ENCODE measurements at places on chromosomes 2 and 18.

DNA sequence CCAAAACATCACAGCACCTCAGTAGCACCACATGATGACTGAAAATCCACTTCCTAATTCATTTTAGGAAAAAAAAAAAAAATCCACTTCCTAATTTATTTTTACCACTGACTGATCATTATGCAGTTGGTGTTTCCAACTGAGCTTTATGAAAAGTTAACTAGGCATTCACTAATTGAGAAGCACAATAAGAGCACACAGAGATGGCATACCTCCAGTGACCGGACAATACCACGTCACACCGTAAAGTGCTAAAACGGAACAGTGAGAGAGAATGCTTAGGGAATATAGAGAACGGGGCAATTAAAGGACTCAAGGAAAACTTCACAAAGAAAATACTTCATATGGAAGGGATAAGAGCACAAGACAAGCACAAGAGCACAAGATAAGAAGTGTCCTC, 212.5 kb downstream of the NBAS start:
- no peak for DNase-seq

- no peak for DNase-seq
Observed at GRCh38 chr2:119531292-119531691, 7.0 kb upstream of the SCTR start.

- no peak for DNase-seq
Observed at GRCh38 chr2:168541858-168542257, 85.8 kb downstream of the CERS6 start.

DNA sequence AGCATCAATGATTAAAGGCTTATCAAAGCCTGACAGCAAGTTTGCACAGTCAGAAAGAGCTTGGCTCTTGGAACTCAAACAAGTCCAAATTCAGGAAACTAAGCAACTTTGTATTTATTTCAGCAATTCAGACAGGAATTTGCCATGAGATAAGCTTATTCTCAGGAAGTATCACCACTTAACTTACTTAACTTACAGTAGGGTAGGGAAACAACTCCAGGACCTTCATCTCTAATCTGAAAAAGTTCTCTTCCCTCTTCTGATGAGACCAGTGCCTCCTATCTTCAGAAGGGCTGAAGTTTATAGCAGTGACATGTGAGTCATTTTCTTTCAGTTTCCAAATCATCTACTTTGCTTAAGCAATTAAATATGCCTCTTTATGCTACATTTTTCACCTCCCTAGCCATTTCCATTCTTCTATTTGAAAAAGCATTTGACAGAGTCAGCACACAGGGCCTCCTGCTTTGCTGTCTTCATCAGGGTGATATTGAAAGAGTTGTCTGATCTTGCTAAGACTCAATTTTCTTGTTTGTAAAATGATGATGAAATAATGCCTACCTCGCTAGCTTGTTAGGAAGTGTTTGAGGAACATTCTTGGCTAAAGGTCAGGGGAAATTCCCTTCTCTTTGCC, 389.5 kb downstream of the RND3 start:
- no peak for DNase-seq

DNA sequence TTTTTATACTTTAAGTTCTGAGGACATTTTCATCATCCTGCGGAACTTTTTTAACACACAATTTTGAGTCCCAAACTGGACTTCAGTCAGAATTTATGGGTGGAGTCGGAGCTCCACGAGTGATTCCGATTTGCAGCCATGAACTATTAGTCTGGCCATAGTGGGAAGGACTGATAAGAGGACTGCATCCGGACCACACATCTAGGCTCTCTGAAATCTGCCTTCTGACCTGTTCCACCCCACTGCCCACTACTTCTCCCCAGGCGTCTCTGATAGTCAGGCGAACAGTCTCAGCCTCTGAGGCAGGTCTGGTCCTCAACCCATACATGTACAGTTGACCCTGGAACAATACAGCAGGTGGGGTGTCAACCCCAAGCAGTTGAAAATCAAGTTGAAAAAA, 5.2 kb downstream of the MRPL35 start:
- no peak for DNase-seq

DNA sequence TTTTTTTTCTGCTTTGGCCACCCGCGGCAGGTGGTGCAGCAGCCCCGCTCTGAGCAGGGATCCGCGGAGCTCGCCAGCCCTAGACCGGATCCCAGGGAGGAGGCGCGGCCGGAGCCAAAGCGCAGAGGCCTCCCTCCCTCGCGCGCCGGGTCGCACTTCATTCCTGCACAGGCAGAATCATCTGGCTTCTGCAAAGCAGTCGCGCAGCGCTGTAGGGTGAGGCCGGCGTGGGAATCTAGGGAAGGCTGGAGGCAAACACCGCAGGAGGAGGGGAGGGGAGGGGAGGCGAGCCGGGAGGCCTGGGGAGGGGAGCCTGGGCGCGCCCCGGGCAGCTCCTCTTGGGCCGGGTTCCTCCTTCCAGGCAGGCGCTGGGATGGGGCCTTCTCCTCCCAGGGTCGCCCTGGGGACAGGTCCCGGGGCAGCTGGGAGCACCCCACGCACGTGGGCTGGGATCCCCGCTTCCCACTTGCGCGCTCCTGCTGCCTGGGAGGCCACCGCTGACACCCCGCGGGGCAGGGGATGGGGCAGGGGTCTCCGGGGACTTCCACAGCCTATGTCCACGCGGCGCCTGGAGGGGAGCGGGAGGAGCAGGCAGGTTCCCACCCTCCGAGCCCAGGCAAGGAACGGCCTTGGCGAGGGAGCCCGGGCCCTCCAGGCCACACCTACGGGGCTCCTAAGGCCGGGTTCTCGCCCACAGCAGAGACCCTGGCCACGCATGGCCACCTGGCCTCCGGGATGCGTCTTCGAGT, 45.0 kb downstream of the MBP start:
- DNase-seq, result no peak

DNA sequence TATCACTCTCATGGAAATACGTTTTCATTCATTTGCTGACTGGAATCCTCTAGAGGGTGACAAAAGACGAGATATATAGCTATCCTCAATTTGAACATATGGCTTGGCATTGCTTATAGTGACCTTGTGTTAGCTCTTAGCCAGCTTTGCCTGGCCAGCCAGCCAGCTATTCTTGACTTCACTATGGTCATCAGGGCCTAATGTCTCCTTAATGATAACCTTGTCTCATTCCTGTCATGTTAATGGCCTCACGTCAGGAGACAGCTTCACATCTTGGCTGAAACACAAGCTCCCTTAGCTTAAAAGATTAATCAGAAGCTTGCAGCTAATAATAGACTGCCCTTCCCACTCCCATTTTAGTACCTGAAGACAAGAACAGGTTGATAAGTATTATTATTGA, 1517.5 kb upstream of the PIK3C3 start:
- DNase-seq, result no peak

DNA sequence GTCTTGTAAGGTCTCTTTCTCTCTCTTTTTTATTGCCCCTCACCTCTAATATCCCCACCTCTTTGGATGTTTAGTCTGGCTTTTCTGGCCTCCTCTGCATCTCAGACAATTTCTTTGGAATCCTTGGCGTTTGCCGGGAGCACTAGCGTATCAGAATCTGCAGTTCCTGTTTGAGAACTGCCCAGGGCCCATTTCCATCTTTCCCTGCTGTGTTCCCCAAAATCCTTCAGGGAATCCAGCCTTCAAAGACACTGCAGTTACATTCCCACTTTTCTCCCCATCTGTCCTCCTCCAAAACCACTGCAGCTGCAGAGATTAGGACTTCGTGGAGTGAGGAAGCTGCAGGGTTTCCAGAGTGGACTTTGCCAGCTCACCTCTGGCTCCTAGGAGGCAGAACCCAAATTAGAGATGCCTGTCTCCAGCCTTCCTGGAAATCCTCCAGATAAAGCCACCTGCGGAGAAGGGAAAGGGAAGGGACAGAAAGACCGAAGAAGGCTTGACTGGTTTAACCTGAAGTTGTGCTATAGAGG, 2.7 kb downstream of the VSNL1 start:
- no peak for DNase-seq

GRCh38 chr2:120403676-120404075, 57.7 kb downstream of the INHBB start:
- no peak for DNase-seq

DNA sequence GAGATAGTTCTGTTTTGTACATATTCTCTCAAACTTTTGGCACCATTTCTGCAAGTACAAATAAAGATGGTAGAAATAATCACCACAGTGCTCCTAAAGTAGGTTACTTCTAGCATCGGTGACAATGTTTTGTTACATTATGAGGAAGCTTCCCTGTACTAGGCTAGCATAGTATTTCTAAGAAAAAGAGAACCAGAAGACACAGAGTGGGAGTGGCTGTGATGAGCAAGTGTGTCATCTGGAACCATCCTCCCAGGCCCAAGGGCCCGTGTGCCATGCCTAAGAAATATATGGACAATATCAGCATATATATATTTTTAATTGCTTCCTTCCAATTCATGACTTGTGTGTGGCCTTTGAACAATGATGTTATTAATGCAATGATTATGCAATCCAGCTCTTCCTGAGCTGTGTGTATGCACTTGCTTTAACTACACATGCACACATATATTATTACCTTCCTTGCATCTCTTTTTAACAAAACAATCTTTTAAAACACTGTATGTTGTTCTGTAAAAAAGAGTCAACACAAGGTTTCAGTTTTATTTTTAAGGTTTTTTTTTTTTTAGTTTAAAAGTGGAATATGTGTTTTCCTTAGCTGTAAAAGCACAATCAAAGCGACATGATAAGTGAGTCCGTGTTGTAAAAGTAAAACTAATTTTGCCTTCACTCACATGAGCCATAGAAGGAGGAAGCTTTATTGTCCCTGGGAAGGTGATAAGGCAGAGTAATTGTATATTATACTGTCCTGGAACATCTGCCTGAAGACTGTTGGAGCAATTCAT, 303.9 kb downstream of the ZNF407 start:
- no peak for DNase-seq

DNA sequence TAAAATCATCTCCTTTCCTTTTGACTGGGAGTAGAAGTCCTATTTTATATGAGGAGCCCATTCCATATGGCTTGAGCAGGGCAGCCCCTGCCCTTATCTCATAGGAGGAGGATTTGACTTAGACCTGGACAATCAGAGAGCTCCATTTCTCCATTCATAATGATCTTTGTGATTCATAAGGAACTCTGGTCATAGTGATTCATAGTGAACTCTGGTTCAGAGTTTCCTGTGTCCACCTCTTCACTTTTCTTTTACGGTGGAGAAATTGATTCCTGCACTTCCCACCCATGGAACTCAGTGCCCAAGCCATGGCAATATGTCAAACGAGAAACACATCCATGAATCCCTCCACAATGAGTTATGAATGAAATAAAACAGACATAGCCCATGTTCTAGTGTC, 12.8 kb upstream of the MYO3B start:
- no peak for DNase-seq

DNA sequence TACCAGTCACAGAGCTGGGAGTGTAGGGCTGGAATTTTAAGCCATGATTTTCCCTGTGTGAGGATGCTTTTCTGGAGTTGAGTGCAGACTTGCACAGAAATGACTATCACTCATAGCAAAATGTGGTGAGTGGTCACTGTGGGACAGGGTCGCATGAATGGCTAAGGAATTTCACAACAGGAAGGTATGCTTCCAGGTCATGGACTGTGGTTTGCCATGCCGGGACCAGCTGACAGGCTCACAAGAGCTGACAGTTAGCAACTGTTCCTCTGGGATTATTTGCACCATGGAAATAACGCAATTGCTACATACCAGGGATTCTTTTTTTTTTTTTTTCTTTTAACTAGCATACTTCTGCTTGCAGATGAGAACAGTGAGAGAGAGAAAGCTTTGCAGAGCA, 3.8 kb upstream of the UXS1 start:
- DNase-seq, result no peak

- no peak for DNase-seq
Observed at GRCh38 chr18:73118121-73118816, 250.5 kb upstream of the NETO1 start.

GRCh38 chr2:149004836-149005235, 33.7 kb upstream of the LYPD6B start:
- no peak for DNase-seq

- DNase-seq, result no peak
Observed at GRCh38 chr2:126222278-126222677, 433.7 kb upstream of the GYPC start.

DNA sequence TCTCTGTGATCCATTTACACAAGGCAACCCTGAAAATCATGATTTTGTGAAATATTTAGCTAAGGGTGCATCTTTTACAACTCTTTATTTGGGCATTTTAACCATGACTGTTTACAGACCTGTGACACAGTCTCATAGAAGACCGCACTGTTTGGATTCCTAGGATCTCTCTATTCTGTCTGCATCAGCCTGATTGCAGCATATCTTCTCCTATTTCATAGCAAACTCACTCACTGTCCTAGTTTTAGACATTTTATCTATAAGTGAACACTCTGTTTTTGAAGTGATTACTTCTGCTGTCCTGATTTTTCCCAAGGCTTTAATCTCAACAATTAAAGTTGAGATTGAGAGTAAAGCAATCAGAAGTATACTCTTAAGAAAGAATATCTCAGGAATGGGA, 56.2 kb downstream of the CAVIN2 start:
- DNase-seq, result no peak

DNA sequence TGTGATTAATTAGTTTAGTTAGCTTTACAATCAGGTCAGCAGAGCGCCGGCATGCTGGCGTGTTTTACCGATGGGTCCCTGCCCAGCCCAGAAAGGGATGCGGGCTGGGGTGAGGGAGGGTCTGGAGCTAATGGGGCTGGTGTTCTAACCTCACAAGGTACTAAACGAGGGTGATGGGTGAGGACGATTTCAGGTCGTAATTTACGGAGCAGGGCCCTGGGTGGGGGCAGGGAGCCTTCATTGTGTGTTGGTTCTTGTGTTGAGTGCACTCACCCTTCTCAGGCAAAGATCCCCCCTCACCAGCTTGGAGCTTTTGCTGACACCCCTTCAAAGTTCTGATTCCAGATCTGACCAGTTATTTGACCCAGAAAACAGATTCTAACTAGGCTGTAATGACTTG, 39.5 kb downstream of the PTGR3 start:
- peak; percentile 17 for DNase-seq

DNA sequence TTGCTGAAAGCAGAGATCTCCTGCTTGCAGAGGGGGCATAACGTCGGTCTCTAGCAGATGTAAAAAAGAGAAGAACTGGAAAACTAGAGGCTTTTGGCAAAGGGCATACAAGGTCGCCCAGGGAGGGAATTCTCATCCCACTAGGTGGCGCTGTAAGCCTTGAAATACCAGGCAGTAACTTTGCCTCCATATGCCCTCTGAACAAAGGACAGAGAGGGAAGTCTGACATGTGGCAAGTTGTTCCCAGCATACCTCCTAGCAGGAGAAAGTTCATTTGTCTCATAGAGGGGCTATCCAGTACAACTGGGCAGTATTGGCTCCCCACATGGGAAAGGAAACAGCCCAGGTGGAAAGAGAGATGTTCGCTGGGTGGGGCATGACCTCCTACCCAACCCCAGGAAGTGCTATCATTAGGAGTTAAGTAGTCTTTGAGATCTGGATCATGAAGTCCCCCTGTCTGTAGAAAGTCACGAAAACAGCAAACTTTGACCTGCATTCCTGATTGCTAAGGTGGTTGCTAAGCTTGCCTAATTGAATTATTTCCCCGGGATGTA, 39.9 kb downstream of the STK17B start:
- DNase-seq, result peak; percentile 86

DNA sequence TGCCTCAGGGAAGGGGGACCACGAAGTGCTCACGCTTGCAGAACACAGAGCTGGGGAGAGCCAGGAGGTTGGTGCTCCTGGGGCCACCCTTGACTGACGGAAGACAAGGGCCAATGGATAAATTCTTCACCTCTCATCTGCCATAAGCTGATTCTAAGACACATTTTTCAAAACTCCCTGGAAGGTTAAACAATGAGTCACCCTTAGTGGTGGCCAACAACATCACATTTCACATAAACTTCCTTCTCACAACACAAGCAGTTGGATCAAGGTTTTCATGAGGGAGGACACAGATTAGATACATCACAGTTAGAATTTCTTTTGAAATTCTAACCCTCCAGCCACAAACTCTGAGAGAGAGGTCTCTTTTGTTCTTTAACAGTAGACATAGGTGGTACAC, 713.6 kb upstream of the POU3F3 start:
- DNase-seq, result no peak

All from activated effector memory CD4-positive, alpha-beta T cell treated with anti-CD3 and anti-CD28 coated beads, Interleukin-2, amount 50 U/mL, for 16 hours (primary cell).